ENCODE measurements at places on chromosomes 12 and 14. TPM values are rescaled to one million over a fixed set of nuclear protein-coding genes. Genes with fewer than 3 reads are reported as not detected.

- DNase-seq = no peak
These were observed 19.2 kb downstream of the PACS2 start for GRCh38 chr14:105333613-105334364.

GRCh38 chr12:113292091-113292490, 42.8 kb downstream of the SLC8B1 start:
- no peak for DNase-seq

- DNase-seq = no peak
These were observed 172.7 kb downstream of the ANO6 start for GRCh38 chr12:45388545-45388944.

Gene KRT74
- not detected for total RNA-seq

Gene KLRC4
- total RNA-seq = 0.63 TPM

- DNase-seq = no peak
These were observed 126.7 kb upstream of the HIF1A start for GRCh38 chr14:61568572-61569011.

Gene INHBE
- not detected for total RNA-seq

Gene HCAR2
- total RNA-seq = 24.4 TPM

Gene FOXA1
- total RNA-seq = not detected

DNA sequence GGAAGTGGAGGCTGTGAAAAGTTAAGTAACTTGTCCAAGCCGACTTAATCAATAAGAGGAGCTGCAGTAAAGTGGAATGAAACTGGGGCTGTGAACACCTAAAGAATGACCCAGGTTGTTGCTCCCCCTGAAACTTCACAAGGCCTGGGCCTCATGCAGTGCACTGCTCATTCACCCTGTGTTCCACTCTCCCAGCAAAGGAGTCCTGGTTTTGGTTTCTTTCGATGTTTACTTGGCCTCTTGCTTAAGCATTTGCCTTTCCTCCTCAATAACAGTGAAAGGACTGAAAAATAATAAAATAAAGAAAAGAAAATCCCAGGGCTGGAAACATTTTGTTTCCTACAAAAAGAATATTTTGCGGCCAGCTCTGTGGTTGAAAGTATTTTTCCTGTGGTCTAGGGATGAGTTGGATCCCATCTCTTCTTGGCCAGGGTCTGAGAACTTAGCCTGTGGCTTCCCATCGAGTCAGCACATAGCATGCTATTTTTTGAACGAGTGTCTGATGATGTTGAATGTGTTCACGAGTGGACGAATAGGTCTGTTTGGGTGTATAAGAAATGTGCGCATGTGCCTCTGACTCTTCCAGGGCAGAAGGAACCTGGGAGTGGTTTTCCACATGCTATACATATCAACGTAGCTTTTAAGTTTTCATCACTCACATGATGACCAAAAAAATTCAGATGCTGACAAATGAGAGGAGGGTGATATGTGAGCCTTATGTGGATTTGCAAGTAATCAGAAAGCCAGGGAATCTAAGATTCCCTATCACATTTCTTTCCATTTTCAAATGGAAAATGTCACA, 349.8 kb downstream of the ZFP36L1 start:
- no peak for DNase-seq

Gene SAMD15
- total RNA-seq = 2.2 TPM

Gene MANSC4
- not detected for total RNA-seq

Gene DICER1
- total RNA-seq = 73.1 TPM

DNA sequence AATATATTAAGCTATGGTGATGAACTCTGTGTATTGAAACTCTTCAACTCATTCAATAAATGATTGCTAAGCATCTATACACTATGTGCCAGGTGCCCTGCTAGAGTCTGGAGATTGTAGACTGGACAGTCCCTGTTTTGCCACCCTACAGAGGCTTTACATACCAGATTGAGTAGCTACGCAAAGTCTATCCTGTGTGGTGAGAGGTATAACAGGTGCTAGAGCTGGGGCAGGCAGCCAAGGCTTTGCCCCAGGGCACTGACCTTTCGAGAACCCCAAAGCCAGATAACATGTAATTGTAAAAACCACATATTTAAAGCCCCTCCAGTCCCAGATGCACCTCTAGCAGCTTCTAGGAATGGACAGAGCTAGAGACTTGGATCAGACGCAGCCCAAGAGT, 52.8 kb downstream of the PPM1H start:
- no peak for DNase-seq

Gene CS
- 203 TPM for total RNA-seq

- DNase-seq = no peak
These were observed 2.1 kb downstream of the HELB start for GRCh38 chr12:66304296-66304900.

GRCh38 chr14:94303111-94303510, 10.0 kb upstream of the SERPINA10 start:
- no peak for DNase-seq

Gene MYO1H
- not detected for total RNA-seq

DNA sequence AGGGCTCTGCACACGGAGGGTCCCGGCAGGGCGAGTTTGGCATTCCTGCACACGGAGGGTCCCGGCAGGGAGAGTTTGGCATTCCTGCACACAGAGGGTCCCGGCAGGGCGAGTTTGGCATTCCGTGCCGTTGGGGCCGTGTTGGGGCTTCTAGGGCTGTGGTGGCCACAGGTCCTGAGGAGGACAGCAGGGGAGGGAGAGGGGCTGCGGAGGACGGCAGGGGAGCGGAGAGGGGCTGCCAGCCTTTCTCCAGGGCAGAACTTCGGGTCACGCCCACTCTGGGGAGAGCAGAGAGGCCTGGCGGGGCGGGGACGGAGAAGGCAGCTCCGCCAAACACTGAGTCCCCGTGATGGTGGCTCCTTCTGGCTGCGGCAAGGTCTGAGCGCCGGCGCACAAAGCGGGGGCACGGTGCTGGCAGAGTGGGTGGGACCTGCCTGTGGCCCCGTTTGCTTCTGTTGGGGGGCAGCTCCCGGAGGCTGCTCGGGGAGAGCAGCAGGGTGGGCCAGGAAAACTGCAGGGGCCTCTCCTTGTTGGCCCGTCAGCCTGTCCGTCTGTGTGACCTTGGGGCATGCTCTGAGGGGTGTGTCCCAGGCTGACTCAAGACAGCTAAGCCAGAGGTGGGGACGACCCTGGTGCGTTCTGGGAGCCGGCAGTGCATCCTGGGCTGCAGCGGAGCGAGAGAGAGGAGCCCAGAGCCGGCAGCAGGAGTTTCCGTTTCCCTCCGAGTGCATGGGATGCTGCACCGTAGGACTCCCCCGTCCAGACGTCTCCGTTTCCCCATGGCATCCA, 60.2 kb downstream of the LRCOL1 start:
- DNase-seq = no peak

DNA sequence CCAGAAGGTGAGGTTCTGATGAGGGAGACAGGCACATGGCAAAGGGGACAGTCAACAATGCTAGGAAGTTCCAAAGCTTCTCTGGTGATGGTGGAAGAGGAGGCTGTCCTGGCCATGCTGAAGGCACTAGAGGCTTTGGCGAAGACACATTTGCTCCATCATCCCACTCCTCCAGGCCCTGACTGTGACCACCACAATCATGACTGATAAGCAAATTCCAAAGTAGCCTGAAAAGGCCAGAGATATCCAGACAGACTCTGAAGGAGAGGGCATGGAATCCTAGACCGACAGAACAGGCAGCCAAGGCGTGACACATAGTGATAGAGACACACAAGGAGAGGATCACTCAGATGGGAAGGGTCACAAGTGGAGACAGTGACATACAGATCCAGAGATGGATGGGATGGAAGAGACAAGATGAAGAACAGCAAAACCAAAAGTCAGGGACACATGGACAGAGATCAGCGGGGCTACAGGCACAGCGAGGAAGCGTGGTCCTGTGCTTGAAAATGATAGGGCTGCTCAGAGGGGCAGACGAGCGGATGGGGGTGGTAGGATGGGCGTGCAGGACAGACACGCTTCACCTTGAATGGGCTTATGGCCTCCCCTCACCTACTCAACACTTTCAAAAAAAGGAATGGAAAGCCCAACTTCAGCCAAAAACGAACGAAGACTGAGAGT, 1.3 kb downstream of the ZFHX2 start:
- DNase-seq = no peak

DNA sequence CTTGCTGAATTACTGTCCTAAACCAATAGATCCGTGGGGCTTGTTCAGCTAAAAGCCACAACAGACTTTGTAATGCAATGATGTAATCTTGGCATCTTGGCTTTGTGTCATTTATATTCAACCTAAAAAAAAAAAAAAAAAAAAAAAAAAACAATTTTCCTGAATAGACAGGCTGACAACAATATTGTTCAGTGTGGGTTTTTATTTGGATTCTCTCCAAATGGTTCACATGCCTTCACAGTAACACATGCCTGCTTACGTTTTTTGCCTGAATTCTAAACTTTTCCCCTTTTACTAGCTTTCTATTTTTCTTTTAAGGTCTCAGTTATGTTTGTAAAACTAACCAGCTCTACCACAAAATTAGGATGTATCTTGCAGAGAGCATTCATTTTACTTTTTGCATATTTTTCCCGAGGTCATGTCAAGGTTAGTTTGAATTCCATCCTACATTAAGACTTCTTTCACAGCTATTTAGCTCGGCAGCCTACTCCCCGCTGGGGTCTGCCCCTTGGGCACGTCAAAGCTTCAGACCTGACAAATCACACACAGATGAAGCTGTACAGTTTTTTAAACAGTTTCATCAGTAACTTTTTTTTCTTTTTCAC, 213.7 kb upstream of the NPAS3 start:
- no peak for DNase-seq

GRCh38 chr14:101251812-101252442, 309.4 kb upstream of the DIO3 start:
- DNase-seq = no peak

GRCh38 chr14:52043690-52044089, 25.2 kb downstream of the NID2 start:
- no peak for DNase-seq

GRCh38 chr12:42586268-42586667, 3.3 kb downstream of the PRICKLE1 start:
- DNase-seq = no peak

GRCh38 chr12:72077111-72077820, 138.6 kb downstream of the TPH2 start:
- no peak for DNase-seq

Gene PPP2R5E
- 17.0 TPM for total RNA-seq

Gene LHX5
- not detected for total RNA-seq

DNA sequence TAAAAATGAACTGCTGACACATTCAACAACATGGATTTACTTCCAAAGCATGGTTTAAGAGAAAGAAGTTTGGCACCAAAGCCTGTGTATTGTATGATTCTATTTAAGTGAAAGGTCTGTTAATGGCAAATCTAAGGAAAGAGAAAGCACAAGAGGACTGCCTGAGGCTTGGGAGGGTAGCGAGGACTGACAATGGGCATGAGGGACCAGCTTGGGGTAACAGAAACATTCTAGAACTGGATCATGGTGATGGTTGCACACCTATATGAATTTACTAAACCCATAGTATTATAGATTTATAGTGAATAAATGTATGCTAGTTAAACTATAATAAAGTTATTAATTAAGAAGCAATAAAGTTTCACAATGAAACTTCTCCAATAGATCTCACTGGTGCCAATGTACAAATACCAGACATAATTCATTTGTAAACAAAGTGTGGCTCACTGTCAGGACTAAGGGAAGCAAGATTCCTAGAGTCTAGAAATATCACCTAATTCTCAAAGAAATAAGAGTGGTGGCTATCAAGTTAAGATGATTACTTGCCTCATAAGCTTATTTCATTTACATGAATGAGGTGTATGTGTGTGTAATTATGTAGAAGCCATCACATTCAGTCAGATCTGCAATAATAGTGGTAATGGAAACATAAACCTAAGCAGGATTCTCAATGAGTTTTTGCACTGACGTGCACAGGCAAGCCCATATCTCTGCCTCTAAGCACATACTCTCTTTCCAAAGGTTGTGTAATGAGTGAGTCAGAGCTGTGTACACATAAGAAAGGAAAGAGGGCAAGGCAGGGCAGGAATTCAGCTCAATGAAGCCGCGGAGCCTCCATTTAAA, 353.4 kb downstream of the KCNH5 start:
- DNase-seq = no peak

DNA sequence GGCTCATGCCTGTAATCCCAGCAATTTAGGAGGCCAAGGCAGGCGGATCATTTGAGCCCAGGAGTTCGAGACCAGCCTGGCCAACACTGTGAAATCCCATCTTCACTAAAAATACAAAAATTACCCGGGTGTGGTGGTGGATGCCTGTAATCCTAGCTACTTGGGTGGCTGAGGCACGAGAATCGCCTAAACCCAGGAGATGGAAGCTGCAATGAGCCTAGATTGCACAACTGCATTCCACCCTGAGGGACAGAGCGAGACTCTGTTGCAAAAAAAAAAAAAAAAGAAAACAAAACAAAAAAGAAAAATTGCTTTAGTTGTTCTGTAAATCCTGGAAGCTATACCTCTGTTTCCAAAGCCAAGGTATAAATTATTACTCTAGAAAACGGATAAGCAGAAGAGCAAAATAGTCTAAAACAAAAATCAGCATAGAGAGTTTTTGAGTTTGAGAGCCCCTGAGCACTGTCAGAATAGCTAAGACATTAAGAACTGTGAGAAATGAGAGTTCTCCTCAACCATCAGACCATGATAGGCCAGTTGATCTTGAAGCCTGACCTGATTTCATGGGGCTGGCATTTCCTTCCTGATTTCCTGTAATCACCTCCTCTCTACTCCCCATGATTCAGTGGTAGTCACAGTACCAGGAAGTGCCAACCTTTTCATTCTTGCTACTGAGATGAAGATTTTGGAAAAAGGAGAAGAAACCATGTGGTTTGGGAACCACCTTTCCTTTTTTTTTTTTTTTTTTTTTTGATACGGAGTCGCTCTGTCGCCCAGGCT, 31.7 kb downstream of the ATP2A2 start:
- no peak for DNase-seq

- no peak for DNase-seq
These were observed 4.9 kb downstream of the PLD4 start for GRCh38 chr14:104929268-104930230.

GRCh38 chr12:121110211-121110940, 22.3 kb upstream of the P2RX7 start:
- peak; percentile 45 for DNase-seq

GRCh38 chr14:32601069-32601468, 272.0 kb downstream of the AKAP6 start:
- DNase-seq = no peak

DNA sequence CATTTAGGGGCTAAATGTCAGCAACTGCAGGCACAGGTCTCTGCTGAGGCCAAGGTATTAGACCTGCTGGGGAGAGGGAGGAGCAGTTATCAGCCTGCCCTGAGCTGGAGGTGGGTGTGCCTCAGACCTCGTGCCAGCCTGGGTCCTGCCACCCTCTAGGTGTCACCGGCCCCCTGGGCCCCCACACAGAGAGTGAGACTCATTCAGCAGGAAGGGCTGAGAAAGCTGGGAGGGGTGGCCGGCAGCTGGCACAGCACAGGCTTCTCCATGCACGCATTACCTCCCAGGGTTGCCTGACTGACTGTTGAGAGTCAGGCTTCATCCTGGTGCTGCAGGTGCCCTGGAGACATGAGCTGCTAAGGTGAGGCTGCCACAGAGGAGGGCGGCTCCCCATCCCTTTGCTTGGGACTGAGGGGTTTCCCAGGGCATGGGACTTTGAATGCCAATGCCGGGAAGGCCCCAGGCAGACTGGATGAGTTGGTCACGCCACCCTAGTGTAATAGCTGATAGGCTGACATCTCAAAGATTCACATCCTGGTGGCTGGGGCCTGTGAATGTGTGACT, 75.3 kb upstream of the C14orf180 start:
- DNase-seq = no peak

Gene FZD10
- total RNA-seq = 1.1 TPM

Gene RTL1
- not detected for total RNA-seq
